ENCODE measurements at places on chromosomes 13 and 19. TPM values are rescaled to one million over a fixed set of nuclear protein-coding genes. Genes with fewer than 3 reads are reported as not detected.

DNA sequence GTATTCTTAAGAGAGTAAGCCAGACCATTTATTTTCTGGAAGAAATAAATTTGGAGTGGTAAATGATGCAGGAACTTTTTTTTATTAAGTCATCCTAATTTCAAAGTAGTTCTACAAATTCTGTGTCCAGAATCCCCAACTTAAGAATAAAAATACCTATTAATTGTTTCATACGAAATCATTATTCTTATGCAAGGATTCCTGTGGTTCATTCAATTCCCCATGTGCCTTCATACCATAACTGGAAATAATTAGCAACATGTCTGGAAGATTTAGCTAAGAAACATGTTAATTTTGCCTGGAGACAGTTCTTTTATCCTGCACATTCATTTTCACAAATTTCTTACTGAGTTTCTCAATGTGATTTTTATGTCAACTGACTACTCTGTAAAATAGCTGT, 408.6 kb downstream of the PCDH9 start:
- DNase-seq, result no peak

DNA sequence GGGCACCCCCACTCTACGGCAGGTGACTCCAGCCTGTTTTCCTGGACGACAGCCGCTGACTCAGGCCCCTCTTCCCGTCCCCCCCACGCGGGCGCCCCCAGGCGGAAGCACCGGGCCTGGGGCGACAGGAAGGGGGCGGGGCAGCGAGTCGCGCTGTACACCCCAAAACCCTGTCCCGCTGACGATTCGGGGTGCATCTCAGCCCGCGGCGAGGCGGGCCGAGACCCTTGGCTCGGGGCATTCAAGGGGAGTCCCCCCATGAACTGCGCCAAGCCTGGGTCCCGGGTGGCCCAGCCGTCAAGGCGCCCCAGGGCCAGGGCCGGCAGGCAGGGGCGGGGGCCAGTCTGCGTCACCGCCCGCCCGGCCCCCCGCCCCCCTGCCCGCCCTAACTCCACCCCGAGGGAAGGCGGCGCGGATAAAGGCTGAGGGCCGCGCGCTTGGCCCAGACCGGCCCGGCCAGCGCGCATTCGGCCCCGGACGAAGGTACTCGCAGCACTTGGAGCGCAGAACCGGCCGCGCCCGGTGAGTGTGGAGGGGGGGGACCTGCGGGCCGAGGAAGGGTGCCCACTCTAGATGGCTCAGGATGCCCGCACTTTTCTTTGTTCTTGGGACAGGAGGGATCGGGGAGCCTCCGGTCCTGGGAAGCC, at the start of gene MIDN:
MIDN (plus strand) TSS at position 445 of the 647 bp plus-strand sequence. CDS start 1,714 bp downstream, outside the sequence.
- peak; percentile 90 for DNase-seq

GRCh38 chr13:33127009-33127551, 110.9 kb downstream of the KL start:
- DNase-seq, result peak; percentile 55

- DNase-seq, result no peak
Observed at GRCh38 chr19:2455851-2456570, 748 bp downstream of the LMNB2 start.

- DNase-seq, result no peak
Observed at GRCh38 chr13:23695711-23696464, 125.7 kb downstream of the TNFRSF19 start.

GRCh38 chr13:57970404-57970803, 338.9 kb downstream of the PCDH17 start:
- no peak for DNase-seq

DNA sequence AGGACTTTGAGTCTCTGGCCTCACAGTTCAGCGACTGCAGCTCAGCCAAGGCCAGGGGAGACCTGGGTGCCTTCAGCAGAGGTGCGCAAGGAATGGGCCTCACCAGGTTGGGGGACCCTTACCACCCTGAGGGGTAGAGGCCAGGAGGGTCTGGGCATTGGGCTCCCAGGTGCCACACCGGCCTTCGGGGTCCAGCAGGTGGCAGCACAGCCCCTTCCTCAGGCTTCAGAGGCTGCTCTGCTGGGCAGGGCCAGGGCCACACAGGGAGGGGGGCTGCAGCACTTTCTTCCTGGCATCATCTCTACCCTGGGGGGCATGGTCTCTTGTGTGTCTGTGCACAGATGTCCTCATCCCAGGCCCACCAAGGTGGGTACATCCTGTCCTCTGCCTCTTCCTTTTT, 12.9 kb downstream of the PIN1 start:
- no peak for DNase-seq

DNA sequence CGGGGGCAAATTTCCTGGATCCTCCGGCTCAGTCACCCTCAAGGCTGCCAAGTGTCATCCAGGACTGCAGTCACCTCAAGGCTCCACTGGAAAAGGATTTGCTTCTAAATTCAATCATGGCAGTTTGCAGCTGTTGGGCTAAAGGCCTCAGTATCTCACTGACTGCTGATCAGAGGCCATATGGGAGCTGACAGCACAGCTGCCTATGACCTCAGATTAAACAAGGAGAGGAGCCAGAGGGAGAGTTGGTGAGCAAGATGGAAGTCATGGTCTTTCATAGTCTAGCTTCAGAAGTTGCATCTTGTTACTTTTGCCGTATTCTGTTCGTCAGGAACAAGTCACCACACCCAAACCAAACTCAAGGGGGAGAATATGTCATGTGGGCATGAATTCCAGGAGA, 849.7 kb downstream of the UQCRFS1 start:
- no peak for DNase-seq

GRCh38 chr19:16074488-16075365, 1.6 kb upstream of the TPM4 start:
- DNase-seq, result no peak

DNA sequence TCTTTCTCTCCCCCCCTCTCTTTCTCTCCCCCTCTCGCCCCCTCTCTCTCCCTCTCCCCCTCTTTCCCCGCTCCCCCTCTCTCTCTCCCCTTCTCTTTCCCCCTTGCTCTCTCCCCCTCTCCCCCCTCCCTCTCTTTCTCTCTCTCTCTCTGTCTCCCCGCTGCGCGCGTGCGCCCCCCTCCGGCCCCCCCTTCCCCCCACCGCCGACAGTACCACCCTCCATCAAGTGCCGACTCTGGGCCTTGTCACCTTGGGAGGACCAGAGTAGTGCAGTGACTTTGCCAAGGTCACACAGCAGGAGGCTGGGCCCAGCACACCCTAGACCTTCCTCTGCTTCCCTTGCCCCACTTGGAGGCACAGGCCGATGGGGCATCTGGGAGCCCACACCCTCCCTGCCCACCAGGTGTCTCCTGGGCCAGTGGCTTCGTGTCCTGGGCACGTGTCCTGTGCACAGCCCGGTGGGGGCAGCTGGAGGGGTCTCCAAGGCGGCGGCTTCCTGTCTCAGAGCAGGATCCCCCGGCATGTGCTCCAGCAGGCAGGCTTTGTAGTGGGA, 121.6 kb downstream of the KDM4B start:
- no peak for DNase-seq

GRCh38 chr13:95074820-95075219, 226.4 kb downstream of the ABCC4 start:
- no peak for DNase-seq

DNA sequence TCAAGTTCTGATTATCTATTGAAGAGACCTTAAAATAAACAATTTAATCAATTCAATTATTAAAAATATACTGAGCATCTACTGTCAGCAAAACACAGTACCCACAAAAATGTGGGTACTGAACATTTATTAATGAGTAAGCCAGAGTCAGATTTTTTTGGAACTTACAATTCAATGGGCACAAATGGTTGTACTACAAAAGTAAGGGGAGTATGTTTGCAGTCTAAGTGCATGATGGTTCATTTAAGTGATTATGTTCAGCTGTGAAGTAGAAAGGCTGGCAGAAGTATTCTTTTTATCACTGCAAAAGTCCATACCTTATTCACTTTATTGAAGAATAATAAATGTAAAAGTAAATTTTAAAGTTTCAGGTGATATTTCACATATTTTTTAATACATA, 27.6 kb downstream of the FGF14 start:
- DNase-seq, result no peak

GRCh38 chr13:59686798-59687394, 476.8 kb downstream of the DIAPH3 start:
- DNase-seq, result no peak

- DNase-seq, result peak; percentile 52
Observed at GRCh38 chr19:17847538-17848366, at the start of gene JAK3. JAK3 (minus strand) TSS chr19:17847982; CDS start chr19:17844417, 3,565 bp downstream.

- DNase-seq, result no peak
Observed at GRCh38 chr13:60756306-60756705, 359.3 kb downstream of the TDRD3 start.

DNA sequence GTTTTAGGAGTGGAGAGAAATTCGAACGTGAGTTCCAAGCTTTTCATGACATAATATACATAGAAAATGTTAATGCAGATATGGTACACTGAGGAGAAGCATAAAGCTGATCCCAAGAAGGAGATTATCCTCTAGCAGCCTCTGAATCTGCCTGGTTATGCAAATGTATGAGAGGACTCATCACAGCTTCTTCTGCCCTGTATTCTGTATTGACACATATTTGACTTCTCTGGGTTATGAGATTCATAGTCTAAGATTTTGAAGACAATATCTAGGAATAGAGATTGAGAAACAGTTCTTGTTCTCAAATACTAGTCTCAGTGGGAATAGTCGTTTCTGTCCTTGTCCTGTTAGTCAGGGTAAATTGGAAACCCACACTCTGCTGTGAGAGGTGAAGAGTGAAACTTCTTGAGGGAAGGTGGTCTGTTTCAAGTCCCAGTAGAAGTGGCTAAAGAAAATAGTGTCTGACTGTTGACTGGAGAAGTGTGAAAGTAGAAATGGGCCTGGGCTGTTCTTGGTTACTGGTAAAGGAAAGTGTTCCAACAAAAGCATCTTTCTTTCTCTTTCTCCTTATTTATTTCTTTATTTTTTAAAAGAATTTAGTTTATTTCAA, 1356.6 kb downstream of the SLITRK5 start:
- DNase-seq, result no peak

DNA sequence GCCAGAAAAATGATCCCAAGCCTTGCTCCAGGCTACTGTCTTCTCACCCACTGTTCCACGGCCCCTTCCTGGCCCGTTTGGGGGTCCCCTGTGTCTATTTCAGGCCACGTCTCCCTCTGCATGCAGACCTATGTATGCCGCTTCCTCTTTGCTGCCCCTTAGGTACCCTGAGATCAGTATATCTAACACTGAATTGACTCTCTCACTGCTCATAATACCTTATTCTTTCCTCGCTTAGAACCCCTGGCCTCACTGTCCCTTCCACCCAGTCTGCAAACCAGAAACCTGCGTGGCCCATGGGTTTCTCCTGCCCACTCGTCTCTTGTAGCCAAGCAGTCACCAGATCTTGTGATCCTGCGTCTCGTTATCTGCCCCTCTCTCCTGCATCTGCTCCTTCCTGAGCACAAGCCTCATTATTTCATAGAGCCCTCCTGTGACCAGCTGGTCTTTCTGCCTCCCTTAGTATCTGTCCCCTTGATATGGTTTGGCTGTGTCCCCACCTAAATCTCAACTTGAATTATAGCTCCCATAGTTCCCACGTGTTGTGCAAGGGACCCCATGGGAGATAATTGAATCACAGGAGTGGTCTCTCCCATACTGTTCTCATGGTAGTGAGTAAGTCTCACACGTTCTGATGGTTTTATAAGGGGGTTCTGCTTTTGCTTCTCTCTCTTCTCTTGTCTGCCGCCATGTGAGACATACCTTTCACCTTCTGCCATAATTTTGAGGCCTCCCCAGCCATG, 109.0 kb upstream of the RNF113B start:
- DNase-seq, result no peak

GRCh38 chr19:53917356-53917755, 8.3 kb downstream of the CACNG7 start:
- no peak for DNase-seq

DNA sequence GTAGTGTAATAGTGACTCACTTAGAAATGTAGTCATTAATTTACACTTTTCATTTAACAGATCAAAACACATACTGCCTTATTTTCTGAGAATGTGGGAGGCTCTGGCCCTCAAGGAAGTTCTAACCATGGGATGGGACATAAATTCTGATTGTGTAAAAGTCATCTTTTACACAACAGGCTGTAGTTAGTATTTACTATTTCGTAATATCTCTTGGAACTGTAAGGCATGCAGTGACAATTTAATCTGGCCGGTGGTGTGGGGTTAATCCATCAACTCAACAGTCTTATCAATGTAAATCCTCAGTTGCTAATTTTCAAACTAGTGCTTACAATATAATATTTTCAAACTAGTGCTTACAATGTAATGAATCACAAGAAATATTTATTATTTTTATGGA, 1599.2 kb downstream of the EFNB2 start:
- DNase-seq, result peak; percentile 2

GRCh38 chr13:37618554-37618953, 20.0 kb upstream of the POSTN start:
- DNase-seq, result peak; percentile 92

- no peak for DNase-seq
Observed at GRCh38 chr13:55606045-55606665, 1534.6 kb upstream of the PRR20A start.

DNA sequence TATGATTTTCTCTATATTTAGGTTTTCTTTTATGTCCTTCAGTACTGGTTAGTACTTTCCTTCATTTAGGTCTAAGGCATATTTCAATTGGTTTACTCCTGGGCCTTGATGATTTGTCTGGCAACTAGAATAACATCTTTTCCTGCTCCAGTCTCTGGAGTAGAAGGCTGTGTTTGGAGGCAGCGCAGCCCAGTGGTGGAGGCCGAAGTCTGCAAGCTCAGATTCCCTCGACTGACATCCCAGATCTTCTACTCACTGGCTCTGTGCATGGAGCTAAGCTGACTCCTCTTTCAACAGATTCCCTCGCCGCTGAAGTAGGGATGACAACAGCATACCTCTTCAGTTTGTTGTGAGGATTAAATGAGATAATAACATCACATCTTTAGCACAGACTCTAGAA, 141.0 kb downstream of the RAP2A start:
- DNase-seq, result peak; percentile 7

DNA sequence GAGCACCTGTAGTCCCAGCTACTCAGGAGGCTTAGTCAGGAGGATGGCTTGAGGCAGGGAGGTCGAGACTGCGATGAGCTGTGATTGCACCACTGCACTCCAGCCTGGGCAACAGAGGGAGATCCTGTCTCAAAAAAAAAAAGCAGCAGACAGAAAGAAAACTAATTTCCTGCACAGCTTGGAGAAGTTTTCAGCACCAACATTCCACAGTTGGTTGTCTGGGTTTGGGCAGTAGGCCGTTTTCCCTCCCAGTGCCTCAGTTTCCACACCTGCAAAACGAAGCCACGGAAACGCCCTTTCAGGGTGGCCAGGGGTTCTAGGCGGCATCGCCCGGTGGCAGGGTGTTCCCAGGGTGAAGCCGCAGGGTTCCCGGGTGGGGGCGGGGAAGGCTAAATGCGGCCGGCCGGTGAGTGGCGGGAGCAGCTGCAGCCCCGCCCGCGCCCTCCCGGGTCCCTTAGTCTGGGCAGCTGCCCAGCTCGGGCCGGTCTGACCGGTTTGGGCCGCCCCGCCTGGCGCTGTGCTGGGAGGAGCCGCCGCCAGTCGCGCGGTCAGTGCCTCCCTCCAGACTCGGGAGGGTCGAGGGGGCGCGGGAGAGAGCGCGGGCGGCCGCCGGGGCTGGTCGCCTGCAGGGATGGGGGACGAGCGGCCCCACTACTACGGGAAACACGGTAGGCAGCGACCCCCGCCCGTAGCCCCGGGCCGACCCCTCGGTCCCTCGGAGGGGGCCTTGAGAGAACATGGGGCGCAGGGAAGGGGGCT, at the start of gene SLC44A2:
SLC44A2 (plus strand) TSS at position 551 of the 759 bp plus-strand sequence; CDS start at position 632, 81 bp downstream.
- peak; percentile 62 for DNase-seq

ICAM4 gene
- 1.8 TPM for total RNA-seq

SIGLEC7 gene
- not detected for total RNA-seq

PSG4 gene
- total RNA-seq, result 0.17 TPM

KCNRG gene
- 7.7 TPM for total RNA-seq

FAM174C gene
- 24.7 TPM for total RNA-seq

FOXA3 gene
- total RNA-seq, result not detected

PDX1 gene
- not detected for total RNA-seq

TPTE2 gene
- total RNA-seq, result not detected

Data from fibroblast of lung (primary cell).